ENCODE measurements at places on chromosomes 5 and 9.

GRCh38 chr5:154380263-154380662, 65.5 kb upstream of the SAP30L start:
- DNase-seq = no peak

- DNase-seq = no peak
Observed at GRCh38 chr9:125202846-125203618, 2.7 kb downstream of the RABEPK start.

DNA sequence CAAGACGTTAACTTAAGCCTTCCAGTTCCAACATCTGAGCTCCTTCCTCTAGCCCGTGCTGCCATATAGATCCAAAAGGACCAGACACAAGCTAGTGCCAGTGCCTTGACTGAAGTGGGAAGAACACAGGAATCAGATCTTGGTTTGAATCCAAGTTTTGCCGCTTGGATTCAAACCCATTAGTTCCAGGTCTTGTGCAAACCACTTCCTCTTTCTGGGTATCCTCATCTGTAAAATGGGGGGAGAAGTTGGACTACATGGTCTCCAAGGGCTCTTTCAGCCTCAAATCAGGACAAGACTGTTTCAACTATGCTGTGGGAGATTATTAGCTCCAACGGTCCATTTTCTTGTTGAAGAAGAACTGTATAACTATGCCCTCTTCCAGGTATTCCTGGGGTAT, 32.6 kb downstream of the TTLL11 start:
- no peak for DNase-seq

GRCh38 chr9:98057138-98057799, 737 bp downstream of the NANS start:
- no peak for DNase-seq

DNA sequence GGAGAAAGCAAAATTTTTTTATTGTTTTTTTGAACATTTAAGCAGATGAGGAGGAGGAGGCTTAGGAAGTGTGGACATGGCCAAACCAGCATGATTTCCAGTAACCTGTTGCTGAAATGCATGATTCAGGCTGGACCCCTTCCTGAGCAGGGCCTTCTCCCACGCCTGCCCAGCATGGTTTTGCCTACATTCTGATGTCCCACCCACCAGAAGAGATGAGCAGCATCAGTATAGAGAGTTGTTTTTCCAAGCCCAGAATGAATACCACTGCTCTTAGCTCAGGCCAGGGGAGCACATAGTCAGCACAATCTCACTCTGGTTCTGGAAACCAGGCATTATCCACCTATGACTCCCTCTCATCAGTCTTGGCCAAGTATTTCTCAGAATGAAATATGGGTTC, 90.1 kb downstream of the PAPPA start:
- DNase-seq = no peak

DNA sequence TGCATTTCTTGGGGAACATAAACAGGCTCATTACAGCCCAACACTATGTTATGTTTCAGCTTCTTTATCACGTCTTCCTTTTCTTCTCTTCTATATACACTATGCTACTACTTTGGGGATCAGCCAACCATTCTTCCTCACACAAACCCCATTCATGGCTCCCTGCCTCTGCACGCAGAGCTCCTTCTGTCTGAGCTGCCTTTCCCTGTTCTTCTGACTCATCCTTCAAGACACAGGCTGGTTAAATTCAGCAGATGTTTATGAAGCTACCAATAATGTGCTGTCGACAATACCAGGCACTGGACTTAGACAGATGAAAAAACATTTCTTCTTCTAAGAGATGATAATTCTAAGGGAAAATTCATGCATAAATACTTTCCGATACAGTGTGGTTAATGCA, 102.5 kb upstream of the TXNDC8 start:
- no peak for DNase-seq

DNA sequence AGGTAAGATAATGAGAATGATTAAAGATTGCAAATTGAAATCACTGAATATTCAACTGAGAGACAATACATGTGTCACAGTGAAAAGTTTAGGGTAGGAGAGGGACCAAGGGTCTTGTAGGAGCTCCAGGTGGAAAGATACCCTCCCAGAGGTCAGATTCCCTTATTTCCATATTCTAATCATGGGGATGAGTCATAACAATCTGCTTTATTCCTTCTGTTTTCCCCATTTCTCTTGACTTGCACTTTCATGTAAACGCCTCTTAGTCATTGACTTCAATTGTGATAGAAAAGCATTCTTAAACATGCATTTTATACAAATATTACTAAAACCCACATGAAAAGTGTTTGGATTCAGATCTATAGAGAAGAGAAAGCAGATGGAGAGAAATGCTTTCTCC, 81.3 kb upstream of the CTSL start:
- DNase-seq = no peak

- DNase-seq = no peak
Observed at GRCh38 chr9:98438666-98439065, 183.2 kb upstream of the TBC1D2 start.

DNA sequence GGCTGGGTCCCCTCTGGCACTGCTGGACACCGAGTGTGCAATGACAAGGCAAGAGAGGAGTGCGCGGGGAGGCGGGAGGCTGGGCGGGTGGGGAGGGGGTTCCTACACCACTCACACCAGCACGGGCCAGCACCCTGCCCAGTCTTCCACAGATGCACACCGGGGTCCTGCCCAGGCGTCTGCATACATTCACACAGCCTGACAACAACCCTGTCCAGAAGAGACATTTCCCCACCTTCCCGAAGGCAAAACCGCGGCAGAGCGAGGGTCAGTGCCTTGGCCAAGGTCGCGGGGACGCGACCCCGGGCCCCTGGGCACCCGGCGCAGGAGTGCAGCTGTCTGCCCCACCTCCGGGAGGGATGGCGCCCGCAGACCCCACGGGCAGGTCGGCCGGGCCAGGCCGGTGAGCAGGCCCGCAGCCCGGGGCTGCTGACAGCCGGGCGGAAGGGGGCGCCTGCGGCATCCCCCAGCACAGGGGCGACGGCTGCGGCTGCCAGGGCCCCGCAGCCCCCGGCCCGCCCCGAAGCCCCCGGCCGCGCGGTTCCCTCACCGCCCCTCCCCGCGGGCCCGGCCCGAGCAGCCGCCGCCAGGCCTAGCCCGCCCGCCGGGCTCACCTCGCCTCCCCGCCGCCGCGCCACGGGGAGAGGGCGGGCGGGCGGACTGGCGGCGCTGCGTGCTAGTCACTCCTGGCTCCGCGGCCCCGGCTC, 496 bp downstream of the MAPK9 start:
- DNase-seq = no peak

GRCh38 chr9:14400658-14400995, 86.7 kb upstream of the NFIB start:
- DNase-seq = no peak

DNA sequence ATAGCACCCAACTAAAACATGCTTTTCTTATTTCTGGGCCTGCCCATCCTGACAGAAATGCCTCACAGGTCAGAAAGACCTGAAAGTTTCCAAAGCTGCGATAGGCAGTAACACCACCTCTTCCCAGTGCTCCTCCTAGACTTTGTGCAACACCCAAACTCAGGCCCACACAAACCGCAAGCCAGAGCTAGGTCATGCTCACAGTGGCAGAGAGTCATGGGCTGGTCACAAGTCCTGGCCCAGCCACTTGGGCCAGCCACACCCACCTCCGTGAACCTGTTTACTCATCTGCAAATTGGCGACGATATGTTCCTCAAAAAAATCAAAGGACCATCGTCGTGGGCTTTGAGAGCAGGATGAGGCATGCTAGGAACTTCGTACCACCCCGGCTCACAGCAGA, 44.0 kb upstream of the SLC25A51 start:
- DNase-seq = no peak

- DNase-seq = no peak
Observed at GRCh38 chr9:2047144-2047671, 32.1 kb downstream of the SMARCA2 start.

- DNase-seq = no peak
Observed at GRCh38 chr5:33182986-33183385, 257.8 kb upstream of the TARS1 start.

GRCh38 chr9:137083394-137084004, 3.3 kb upstream of the MAN1B1 start:
- no peak for DNase-seq

- no peak for DNase-seq
Observed at GRCh38 chr5:160033546-160034252, 24.8 kb downstream of the TTC1 start.

GRCh38 chr9:11755951-11756350, 937.2 kb upstream of the TYRP1 start:
- DNase-seq = no peak

GRCh38 chr5:132714456-132715307, 22.7 kb downstream of the KIF3A start:
- DNase-seq = no peak

- DNase-seq = no peak
Observed at GRCh38 chr5:112109331-112110007, 309.6 kb downstream of the EPB41L4A start.

DNA sequence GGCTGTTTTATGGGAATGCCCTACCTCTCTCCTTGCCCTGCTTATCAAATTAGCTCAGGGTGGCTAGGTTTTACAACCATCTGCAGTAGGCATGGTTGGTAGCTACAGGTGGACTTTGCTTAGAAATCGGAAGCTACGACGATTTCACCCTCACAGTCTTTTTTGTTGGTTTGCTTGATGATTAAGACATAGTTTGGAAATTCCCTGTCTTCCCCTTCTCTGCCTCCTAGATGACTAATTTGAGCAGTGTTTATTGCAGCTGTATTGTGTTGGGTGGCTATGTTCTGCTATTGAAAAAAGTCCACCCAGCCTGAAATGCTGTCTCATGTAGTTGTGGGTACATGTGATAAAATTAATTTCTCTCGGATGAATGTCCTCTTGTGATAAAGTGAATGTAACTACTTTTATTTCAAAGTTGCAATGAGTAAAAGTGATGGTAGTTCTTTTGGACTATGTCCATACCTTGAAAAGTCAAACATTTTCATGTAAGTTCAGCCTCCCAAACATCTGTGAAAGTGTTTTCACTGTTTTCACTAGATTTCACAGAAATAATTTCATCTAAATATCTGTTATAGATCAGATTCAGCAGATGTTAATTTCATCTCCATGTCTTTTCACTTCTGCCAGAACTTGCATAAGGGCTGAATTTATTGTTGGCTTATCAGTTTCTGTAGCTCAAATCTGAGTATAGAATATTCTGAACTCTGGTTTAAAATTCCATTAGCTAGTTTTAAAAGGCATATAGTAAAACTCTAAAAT, 37.3 kb upstream of the FYB1 start:
- no peak for DNase-seq

- no peak for DNase-seq
Observed at GRCh38 chr9:131666029-131666428, 73.8 kb downstream of the RAPGEF1 start.

- no peak for DNase-seq
Observed at GRCh38 chr5:58499941-58500340, 8.7 kb downstream of the GAPT start.

GRCh38 chr9:133202688-133203453, 6.2 kb downstream of the OBP2B start:
- DNase-seq = no peak

GRCh38 chr9:116661037-116661954, 25.8 kb upstream of the TRIM32 start:
- DNase-seq = peak; percentile 48

- DNase-seq = no peak
Observed at GRCh38 chr5:60765019-60765709, 65.2 kb upstream of the DEPDC1B start.

GRCh38 chr5:139839232-139839815, 43.7 kb downstream of the PSD2 start:
- DNase-seq = no peak

GRCh38 chr9:105396441-105396840, 51.4 kb upstream of the FSD1L start:
- DNase-seq = no peak

Data from neuronal stem cell (in vitro differentiated cells).